ENCODE measurements at places on chromosomes 3 and 15.

DNA sequence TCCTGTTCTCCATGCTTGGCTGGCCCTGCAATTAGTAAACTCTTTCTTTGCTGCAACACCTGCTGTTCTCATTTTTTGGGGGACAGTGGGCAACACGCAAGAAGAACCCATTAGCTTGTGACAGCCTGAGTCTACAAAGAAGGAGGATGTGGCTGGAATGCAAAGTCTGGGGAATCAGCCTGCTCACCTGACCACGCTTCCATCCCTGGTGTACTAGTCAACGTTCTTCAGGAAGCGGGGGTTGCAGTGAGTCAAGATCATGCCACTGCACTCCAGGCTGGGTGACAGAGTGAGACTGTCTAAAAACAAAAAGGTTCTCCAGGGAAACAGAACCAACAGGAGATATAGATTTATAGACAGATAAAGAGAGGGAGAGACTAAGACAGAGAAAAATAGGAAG lies 27.7 kb upstream of the KBTBD12 start:
- no peak for DNase-seq

DNA sequence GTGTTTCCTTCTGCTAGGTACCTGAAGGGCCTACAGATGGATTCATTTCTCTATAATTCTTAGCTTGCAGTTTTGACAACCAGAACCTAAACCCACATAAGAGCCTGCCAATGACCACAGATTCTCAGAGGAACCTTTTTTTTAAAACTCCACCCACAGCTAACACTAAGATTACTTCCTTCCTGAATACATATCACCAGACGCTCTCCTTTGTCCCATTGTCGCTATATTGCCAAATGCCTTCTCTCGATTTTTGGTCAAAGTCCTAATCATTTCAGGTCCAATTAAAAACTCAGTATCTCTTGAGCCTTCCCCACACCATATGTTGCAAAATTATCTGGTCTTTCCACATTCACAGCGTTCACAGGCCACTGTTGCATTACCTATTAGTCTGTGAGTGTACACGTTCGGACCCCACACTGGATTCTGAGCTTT lies 12.4 kb downstream of the ZNF710 start:
- no peak for DNase-seq

GRCh38 chr15:40336744-40337122 lies 4.0 kb downstream of the CCDC9B start:
- no peak for DNase-seq

- DNase-seq = no peak
Observed at GRCh38 chr15:31130576-31131237, 29.2 kb upstream of the TRPM1 start.

Data from astrocyte of the spinal cord (primary cell).